ENCODE measurements at places on chromosomes 11 and 22.

- DNase-seq: peak; percentile 71
Observed at GRCh38 chr11:74255741-74256375, 55.6 kb downstream of the P4HA3 start.

DNA sequence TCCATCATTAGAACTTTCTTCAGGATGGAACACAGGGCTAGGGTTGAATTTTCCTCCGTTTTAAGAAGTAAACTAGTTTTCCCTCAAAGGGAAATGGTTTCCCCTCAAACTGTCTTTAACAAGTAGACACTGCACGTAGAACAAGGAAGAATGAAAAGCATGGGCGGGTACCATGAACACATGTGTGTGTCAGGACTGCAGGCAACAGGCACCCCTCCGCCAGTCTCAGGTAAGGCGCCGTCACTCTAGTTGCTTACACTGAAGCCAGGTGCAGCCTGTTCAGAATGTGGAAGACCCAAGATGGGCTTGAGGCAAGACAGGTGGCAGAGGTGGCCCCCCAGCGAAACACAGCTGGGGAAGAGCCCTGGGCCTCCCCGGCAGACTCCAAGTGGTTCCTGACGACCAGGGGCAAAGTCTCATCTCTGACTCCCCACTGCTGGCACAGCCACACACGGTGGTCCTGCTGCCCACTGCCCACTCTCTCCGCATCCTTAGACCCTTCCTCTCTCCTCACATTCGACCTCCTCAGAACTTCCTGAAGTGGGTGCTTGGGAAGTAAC, 25.4 kb upstream of the MOB2 start:
- DNase-seq: no peak

- peak; percentile 66 for DNase-seq
Observed at GRCh38 chr11:69013009-69013951, at the start of gene MRGPRF. Gene MRGPRF (minus strand): TSS chr11:69013246. CDS start chr11:69009901, 3,345 bp downstream.

DNA sequence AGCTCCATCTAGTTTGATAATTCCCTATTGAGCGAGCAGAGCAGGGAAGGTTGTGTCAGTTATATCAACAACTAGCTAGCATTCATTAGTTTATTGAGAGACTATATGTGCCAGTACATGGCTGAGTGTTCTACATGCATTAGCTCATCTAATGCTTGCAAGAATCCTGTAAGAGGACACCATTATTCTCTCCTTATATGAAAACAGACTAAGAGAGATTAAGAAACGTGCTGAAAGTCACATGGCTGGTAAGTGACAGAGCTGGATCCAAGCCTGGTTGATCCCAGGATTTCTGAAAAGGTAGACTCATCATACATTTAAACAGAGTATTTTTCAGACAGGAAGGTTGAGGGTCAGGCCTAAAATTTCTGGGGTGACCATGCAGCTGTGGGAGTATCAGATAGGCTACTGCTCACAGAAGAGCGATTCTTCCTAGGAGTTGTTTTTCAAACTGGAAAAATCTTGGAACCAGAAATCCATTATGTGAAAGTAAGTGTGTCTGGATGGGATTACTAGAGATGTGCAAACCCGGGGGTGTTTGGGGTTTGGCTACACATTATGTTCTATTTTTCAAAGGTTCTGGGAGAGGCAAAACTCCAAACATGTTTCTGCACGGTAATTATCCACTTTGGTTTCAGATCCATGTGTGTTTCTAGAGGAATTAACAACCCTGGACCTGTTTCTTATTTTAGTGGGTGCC, 213.3 kb downstream of the FAM76B start:
- DNase-seq: no peak

DNA sequence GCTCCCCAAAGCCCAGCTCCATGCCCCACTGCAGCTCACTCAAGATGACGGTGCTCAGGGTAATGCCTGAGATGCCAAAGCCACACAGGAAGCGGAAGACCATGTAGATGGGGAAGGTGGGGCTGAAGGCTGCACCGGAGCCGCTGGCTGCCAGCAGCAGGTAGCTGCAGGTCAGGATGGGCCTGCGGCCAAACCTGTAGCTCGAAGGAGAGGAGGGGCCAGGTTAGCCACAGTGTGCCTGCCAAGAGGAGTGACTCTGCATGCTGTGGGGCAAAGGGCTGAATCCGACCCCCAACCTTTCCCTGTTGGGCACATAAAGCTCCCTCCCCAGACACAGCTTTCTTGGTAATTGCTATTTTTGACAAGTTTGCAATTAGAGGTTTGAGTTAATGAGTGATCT, 14.9 kb upstream of the SLC22A6 start:
- DNase-seq: no peak

DNA sequence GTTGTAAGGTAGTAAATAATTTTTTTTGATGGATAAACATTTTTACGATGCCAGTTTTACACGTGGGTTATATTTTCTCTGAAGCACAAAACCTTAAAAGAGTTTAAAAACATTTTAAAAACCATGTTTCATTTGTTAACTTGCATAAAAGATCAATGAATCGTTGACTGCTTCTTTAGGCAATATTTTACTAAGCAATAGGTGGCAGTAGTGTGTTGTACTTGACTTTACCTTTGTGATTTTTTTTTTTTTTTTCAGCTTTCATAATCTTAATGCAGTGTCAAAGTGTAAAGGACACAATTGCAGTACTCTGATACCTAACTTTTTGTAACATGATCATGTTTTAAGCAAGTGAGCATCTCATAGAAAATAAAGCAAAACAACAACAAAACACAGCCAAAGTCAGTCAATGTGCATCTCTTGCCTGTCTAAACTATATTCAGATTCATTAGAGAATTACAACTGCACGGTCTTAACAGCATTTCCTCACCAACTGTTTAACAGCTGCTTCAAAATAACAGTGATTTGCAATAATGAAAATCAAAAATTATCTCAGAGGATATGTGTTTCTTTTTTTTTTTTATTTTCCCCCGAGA, 27.7 kb downstream of the DNAJC24 start:
- peak; percentile 56 for DNase-seq

All from GM23338 (cell line).